ENCODE measurements at places on chromosomes 16 and 17.

- no peak for DNase-seq
Measured at GRCh38 chr16:77496934-77497333, 62.1 kb upstream of the ADAMTS18 start.

DNA sequence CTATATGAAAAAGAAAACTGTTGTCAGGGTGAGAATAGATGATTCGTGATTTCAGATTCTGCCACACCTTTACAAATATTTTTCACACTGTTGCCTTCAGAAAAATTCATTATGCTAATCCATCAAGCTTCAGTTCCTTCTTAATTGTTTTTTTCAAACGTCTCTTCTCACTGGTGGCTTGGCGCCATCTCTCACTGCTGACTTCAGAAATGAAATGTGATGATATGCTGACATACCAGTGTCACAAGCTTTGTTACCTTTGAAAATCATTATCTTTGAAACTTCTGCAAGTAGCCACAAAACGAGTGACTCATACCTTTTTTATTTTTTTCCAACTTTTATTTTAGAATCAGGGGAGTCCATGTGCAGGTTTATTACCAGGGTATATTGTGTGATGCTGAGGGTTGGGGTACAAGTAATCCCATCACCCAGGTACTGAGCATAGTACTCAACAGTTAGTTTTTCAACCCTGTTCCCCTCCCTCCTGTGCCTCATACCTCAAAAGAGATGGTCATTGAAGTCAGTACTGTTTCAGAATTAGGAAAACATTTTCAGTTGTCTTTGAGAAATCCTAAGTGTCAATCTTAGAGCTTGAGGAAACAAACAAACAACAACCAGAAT, 14.0 kb upstream of the KRT222 start:
- no peak for DNase-seq

GRCh38 chr16:72400257-72401083, 228.5 kb upstream of the PMFBP1 start:
- peak; percentile 51 for DNase-seq

DNA sequence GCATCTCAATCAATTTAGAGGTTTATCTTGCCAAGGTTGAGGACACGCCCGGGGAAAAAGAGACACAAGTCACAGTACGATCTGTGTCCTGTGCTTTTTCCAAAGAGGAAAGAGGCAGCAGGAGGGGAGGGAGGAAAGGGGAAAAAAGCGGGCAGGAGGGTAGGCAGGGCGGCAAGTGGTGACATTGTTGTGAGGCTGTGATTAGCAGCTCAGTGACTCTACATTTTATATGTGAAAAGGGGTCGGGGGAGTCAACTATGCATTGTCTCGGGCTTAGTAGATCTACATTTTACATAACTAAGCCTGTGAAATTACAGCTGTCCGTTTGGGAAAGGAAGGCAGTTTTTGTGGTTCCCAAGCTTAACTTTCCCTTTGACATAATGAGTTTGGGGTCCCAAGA, 22.2 kb upstream of the RIPOR1 start:
- DNase-seq = no peak

DNA sequence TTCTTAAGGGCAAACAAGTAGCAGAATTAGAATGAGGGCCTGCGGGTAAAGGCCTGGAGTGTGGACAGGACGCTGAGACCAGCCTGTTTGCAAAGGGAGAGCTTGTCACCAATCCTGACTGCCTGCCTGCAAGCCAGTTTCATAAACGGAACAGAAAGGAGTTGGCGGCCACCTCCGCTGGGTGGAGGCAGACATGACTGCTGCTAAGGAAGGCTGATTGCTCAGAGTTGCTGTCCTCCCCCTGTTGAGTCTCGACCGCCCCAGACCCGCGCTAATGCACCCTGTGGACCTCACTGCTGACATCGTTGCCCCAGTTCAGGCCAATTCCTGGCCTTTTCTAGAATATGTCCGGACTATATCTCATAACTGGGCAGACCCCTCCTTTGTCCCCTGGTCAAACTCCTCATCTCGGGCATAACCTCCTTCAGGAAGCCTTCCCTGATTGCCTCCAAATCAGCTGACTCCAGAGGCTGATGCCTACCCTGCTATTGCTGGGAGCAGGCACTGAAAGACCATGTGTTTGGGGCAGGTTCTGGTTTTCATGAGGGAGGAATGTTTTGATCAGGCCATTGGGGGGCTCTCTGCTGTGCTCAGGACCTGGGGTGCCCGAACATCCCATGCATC, 153.0 kb upstream of the CIBAR2 start:
- no peak for DNase-seq

DNA sequence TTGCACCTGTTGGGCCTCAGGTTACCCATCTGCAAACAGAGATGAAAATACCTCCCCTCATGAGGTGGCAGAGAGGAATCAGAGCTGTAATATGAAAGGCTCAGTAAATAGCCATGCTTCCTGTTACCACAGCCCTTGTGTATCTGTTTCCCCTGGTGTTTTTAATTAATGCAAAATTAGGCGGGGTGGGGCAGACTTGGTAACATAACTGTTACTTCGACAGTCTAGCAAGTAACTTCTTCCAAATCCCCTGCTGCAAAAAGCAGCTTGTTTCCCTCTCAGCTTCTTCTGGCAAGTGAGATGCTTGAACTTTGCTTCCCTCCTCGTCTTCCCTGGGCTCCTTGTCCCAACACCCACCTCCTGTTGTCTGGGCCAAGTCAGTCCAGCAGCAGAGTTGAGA, 381.5 kb downstream of the CPPED1 start:
- no peak for DNase-seq

DNA sequence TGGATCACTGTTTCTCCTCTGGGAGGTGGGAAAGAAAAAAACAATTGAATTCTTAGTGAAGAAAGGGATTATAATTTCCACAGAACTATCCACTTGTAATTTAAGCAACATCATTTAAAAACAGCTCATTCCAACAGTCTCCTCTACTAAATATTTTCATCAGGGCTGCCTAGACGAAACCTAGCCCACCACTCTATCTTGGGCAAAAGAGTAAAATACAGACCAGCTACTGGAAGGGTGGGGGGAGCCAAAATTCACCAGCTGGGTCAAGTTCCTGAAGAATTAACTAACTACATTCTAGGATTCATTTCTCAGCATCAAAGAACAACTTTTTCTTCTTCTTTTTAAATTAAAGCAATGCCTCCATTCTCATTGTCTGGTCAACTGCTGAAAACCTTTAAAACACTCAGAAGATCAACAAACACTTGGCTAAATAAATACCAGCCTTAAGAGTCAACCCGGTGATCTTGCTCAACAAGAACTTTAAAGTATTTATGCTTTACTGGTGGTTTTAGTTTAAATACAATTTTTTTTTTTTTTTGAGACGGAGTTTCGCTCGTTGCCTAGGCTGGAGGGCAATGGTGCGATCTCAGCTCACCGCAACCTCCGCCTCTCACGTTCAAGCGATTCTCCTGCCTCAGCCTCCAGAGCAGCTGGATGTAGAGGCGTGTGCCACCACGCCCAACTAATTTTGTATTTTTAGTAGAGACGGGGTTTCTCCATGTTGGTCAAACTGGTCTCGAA, 25.2 kb downstream of the KANSL1 start:
- no peak for DNase-seq

- DNase-seq = no peak
Measured at GRCh38 chr17:73072219-73072962, 20.1 kb downstream of the SLC39A11 start.

GRCh38 chr16:11734025-11734652, 8.5 kb downstream of the TXNDC11 start:
- DNase-seq = no peak

GRCh38 chr16:74252329-74252728, 44.3 kb upstream of the PSMD7 start:
- DNase-seq = peak; percentile 32

GRCh38 chr17:4658478-4659305, 17.2 kb upstream of the ALOX15 start:
- no peak for DNase-seq

GRCh38 chr16:71885261-71885650, 1.3 kb upstream of the ZNF821 start:
- no peak for DNase-seq

DNA sequence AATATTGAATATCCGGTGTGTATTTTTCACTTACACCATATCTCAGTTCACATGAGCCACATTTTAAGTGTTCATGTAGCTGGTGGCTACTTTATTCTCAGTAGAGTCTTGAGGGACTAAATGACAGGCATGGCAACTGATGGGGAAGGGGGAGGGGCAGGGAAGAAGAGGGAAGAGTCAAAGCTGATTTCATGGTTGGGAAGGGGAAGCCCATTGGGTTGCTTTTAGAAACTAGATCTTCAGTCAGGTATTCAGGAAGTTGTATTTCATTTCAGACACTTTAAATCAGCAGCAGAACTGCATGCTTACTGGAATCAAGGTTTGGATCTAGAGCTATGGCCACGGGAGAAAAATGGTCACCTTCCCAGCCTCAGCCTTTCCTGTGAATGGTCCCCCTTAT, 2.9 kb upstream of the WIPI1 start:
- no peak for DNase-seq

GRCh38 chr17:76866774-76867577, 1.2 kb upstream of the MGAT5B start:
- no peak for DNase-seq

DNA sequence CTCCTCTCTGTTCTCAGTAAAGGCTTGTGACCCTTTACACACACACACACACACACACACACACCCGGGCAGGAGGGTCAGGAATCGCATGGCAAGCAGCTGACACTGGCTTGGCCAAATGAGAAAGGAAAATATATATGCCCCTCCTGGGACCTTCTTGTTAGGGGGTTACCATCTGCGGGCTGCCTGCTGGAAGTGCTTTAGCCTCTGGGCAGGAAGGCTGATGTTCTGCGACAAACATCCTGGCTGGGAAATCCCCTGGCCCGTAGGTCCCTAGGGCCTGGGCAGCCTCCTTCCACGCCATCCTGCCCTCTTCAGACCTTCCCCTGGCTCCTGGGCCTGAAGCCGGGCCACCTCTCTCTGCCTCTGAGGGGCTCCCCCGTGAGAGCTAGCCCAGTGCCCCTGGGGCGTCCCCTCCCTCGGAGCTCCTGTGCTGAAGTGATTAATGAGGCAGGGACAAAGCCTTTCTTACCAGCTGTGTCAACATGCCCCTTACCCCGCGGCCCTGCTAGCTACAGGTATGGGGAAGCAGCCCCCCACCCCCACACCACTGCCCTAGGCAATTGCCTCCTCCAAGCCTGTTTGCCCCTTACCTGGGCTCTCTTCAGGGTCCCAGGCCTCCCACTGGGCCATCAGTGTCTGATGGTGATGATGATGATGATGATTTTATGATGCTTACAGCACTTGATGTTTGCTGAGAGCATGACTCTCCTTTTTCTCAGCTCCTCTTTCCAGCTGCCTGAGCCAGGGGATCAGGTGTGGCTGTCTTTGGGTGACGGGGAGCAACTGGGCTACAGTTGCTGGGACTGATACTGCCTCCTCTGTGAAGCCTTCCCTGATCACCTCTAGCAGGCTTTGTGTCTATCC, 32.8 kb upstream of the ETV4 start:
- DNase-seq = no peak

DNA sequence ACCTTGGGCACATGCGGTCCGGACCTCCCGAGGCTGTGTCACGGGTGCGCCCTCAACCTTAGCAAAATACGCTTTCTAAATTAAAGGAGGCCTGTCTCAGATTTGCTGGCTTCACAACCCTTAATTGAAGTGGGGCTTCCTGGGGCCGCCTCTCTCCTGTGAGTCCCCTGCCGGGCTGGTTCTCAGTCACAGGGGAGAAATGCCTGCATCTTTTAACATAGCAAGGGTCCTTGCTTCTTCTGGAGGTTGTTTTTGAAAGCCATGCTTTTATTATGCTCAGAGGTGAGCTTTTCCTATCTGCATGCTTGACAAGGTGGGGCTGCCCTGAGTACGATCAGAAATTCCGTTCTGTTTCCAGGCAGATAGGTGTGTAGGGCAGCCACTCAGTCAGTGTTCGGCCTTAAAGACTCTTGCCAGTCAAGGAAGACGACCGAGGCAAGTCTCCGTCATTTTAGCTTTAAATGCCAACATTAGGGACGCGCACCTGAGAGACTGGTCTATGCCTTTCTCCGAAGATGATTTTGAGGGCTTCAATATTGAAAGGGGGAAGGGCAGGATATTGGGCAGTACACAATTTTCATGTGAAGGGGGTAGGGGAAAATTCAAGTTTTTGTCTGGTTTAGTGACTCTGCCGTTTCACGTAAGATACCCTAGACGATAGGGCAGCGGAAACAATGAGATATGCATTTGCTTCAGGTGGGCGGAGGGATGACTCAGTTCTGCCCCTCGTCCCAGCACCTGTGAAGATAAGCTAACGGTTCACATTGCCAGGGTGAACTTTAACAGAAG, 5.5 kb upstream of the SLC7A5 start:
- peak; percentile 95 for DNase-seq

GRCh38 chr16:17295948-17296347, 174.8 kb downstream of the XYLT1 start:
- no peak for DNase-seq

DNA sequence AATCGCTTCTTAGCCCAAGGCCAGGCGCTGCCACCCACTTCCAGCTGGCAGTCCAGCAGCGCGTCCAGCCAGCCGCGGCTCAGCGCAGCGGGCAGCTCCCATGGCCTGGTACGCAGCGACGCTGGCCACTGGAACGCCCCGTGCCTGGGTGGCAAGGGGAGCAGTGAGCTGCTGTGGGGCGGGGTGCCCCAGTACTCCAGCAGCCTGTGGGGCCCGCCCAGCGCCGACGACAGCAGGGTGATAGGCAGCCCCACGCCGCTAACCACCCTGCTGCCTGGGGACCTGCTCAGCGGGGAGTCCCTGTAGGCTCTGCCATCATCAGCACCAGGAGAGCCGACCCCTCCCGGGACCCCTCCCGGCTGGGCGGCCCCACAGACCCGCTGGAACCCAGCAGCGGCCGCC, 24.0 kb downstream of the TMC6 start:
- DNase-seq = no peak

GRCh38 chr16:20803561-20804214, 2.6 kb downstream of the ERI2 start:
- DNase-seq = no peak

- no peak for DNase-seq
Measured at GRCh38 chr16:86942151-86943051, 364.1 kb downstream of the FOXL1 start.

DNA sequence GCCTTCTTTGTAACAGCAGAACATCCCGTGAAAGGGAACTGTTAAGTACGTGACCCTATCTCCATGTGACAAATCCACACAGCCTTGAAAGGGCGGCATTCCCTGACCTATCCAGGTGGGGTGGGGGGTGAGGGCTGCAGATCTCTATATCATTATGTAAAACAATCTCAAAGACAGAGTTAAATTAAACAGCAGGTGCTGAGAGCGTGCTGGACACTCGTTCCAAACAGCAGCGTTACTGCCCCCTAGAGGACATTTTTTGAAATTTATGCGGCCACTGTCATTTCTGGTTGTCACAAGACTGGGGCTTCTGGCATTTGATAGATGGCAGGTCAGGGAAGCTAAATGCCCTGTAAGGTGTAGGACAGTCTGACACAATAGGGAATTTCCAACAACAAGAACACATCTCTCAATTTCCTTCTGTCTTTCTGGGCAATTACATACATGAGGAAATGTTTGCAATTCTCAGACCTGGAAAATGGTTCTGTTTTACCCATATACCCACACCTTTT, 6.7 kb upstream of the SLC25A39 start:
- DNase-seq = peak; percentile 67
